Right ventricle myocardium inferior (tissue), 1 donor: ENCODE measurements at places on chromosomes 13 and 19. TPM values are rescaled to one million over a fixed set of nuclear protein-coding genes. Genes with fewer than 3 reads are reported as not detected.

Gene FAM83E
- total RNA-seq: not detected

- DNase-seq: no peak
Observed at GRCh38 chr13:98173431-98174152, 3.5 kb downstream of the RNF113B start.

Gene NLRP8
- total RNA-seq: not detected

- DNase-seq: peak; percentile 18
Observed at GRCh38 chr19:11070123-11070522, 19.1 kb upstream of the LDLR start.

- no peak for DNase-seq
Observed at GRCh38 chr19:29375429-29376119, 150.2 kb upstream of the VSTM2B start.

- DNase-seq: no peak
Observed at GRCh38 chr13:74528734-74529513, 394.7 kb upstream of the KLF12 start.

- DNase-seq: no peak
Observed at GRCh38 chr19:55197528-55197927, 11.8 kb downstream of the PTPRH start.

DNA sequence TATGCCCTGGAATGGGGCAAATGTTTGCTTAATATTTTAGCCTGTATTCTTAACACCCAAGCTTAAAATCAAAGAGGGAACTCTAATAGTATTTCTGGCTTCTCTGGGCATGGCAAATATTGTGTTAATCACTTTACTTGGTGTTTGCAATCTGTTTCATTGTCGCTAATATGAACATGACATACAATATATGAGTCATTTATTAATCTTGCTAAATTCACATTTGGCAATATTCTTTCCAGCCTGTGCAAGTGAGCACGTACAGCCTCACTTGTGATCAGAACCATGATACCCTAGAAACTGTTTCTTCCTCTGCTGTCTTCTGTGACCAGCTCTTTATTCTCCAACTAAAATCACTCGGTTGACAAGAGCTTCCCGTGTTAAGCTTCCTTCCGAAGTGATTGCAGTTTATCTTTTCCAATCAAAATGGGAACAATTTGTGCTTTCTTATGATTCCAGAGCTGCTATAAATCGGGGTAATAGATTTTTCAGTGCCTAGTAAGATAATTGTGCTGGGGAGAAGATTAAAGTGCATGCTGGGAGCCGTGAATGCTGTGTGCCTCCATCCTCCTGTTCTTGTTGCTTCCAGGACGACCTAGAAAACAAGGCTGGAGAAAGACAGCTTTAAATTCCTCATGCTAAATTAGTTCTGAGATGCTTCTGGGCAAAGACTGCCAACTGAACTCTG is 153.0 kb upstream of the TMTC4 start:
- DNase-seq: no peak

DNA sequence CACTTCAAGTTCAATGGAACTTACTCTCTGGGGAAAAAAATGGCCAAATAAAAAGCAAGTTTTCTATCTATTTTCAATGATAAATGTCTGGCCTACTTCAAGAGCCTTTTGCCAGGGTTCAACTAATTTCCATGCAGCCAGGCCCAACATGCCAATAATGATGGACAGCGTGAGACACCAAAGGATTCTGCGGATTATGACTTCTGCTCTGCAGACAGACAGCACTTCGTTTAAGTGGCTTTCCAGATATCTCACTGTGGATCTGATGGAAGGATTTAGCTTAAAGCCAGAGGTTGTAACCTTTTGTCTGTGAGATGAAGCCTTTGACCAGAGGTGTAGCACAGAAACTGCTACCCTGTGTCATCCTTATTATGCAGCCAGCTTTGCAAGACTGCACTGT is 614.2 kb downstream of the DCT start:
- DNase-seq: no peak

- DNase-seq: no peak
Observed at GRCh38 chr13:67140006-67140405, 90.1 kb downstream of the PCDH9 start.

Gene KLK14
- total RNA-seq: 2.8 TPM

Gene ATP5F1D
- total RNA-seq: 656 TPM

DNA sequence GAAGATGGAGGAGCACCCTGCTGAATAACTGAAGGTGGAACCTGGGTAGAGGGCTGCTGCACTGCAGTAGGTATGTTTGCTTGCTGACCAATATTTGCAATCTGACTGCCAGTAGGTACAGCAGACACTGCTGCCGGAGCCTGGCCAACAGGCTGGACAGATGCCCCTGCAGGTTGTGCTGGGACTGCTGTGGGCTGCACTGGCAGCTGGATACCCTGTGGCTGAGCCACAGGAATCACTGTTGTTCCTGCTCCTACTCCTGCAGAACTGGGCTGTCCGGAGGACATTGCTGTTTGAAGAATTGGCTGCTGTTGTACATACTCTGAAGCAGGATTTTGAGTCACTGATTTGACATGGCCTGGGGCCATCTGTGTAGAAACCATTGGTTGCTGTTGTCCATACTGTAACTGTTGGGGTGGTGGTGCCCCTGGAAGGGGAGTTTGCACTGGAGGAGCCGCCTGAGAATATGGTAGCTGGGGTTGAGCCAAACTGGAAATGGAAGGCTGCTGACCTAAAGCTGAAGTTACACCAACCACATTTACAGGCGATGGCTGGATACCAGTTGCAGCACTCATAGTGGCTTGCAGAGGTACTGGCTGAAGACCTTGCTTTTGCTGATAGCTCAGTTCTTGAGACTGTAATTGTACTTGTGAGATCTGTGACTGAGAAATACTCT is 2.2 kb downstream of the TSC22D1 start:
- DNase-seq: no peak

GRCh38 chr13:46580362-46580839 is 27.4 kb downstream of the LRCH1 start:
- no peak for DNase-seq

- DNase-seq: no peak
Observed at GRCh38 chr13:22428188-22428828, 752.5 kb upstream of the SGCG start.

- no peak for DNase-seq
Observed at GRCh38 chr19:36528921-36529518, 949 bp upstream of the ZNF260 start.

- DNase-seq: no peak
Observed at GRCh38 chr13:81957121-81957520, 1616.2 kb upstream of the SPRY2 start.

Gene CDC42EP5
- total RNA-seq: 8.9 TPM

GRCh38 chr19:4596033-4596904 is 36.8 kb upstream of the SEMA6B start:
- no peak for DNase-seq

DNA sequence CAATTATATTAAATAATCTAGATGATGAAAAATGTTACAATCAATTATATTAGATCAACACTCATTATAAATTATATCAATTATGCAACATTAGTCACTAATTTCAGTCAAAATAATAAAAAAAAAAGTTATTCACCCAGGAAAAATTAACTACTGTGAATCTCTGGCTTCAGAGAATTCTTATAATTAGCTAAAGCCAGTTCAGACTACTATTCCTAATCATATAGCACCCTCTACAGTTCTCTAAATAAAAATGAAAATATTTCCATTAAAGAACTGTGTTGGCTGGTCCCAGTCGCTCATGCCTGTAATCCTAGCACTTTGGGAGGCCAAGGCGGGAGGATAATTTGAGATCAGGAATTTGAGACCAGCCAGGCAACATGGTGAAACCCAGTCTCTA is 33.0 kb downstream of the XPO4 start:
- no peak for DNase-seq
